RCC 7860 (cell line): ENCODE measurements at places on chromosomes 12 and 14.

DNA sequence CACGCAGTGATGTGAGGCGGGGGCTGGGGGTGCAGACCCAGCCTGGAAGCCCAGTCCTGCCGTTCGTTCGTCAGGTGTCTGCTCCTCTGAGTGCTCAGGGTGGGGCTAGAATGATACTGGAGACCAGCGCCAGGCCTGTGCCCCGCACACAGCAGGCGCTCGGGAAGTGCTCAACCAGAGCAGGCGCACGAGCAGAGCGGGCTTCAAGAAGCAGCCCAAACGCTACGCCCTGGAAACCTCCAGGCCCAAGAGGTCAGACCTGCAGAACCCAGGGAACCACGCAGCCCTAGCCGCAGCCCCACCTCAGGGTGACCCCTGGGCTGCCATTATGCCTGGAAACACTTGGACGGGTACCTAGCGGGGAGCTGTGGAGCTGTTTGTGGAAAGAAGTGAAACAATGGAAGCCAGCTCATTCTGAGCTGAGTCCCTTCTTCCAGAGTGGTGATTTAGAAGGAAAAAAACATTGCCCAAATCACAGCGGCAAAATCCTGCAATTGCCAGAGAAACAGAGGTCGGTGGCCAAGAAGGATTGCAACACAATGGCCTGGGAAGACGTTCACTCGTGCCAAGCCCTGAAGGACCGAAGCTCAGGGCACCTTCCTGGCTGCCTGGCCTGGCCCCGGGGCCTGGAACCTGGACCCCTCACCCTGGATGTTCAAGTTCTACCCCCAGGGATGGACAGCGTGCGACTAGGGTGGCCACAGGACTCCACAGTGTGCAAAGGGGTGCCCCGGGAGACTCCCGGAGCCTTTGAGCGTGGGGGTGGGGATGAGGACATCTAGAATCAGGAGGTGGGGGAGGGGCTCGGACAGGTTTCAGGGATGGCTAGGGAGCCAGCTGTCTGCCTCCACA is 40.4 kb upstream of the DIO3 start:
- no peak for DNase-seq

DNA sequence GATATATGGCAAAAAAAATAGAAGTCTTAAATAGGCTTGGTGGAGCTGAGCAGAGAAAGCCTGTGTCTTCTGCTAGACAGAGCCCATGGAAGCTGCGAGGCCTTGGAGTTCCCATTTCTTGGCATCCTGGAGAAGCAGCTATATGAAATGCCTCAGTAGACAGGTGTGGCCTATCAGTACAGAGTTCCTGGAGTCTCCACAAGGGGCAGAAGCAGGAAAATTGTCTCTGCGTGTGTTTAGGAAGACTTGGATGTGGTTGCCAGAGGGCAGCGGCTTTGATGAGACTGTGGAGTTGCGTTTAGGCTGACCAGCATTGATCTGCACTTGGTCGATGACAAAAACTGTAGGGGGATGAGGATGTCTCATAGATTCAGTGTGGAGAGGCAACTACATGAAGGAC is 334.5 kb upstream of the SEL1L start:
- no peak for DNase-seq

- no peak for DNase-seq
These were observed 47.2 kb upstream of the GARIN6 start for GRCh38 chr12:99600388-99600787.

DNA sequence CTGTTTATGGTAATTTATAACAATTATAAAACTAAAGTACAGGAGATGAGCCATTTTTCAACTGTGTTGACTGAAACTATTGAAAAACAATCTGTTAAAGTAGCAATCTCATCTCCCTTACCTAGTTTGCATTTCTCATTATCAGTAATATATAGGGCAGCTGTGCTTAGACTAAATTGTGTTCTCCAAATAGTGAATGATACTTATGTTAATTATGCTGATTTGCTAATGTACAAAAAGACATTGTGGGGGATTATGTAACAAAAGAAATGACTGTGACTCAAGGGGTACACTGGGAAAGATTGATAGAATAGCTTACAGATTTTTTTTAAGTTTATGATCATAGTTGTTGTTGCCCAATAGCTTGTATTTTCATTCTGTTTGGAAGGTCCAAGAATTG is 207.7 kb downstream of the FUT8 start:
- no peak for DNase-seq

DNA sequence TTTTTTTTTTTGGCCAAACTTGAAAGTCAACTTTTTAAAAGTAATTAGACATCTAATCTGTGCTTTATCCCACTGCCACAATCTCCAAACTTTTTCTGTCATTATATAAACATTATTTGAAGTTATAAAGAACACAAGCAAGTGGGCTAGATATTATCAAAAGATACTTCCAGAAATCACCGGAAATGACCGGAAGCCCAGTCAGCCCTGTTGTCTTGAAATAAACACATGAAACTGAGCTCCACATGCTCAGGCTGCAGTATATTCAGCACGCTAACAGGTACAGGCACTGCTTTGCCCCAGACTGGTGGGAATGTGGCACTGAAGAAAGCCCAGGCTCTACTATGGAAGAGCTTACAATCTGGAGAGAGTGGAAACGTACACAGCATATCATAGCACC is 158.9 kb upstream of the PLEKHG7 start:
- DNase-seq = no peak

DNA sequence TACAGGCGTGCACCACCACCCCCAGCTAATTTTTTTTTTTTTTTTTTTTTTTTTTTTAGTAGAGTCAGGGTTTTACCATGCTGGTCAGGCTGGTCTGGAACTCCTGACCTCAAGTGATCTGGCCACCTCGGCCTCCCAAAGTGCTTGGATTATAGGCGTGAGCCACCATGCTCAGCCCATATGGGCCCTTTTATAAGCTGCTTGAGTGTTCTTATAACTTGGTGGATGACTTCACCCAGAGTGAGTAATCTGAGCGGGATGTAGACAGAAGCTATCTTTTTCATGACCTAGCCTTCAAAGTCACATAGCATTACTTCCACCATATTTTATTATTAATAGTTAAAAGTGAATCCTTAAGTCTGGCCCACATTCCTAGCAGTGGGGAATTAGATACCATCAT is 16.4 kb downstream of the BBOF1 start:
- no peak for DNase-seq

GRCh38 chr14:31477248-31477647 is 10.6 kb downstream of the GPR33 start:
- DNase-seq = no peak

DNA sequence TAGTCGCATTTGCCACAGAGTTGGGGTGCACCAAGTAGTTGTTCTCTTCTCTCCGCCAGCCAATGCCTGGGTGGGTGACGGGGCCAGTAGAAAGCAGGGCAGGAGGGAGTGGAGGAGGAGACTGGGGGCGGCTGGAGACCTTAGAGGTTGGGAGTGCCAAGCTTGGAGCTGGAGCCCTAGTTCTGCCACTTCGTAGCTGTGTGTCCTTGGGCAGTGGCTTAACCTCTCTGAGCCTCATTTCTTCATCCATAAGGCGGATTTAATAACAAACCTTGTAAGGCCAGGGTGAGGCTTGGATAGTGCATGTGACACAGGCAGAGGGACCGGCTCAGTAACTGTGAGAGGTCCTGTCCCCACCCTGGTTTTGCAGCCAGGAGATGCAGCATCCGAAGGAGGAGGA is 81.1 kb upstream of the LHX5 start:
- no peak for DNase-seq

GRCh38 chr12:79706676-79707075 is 15.9 kb upstream of the PAWR start:
- no peak for DNase-seq

DNA sequence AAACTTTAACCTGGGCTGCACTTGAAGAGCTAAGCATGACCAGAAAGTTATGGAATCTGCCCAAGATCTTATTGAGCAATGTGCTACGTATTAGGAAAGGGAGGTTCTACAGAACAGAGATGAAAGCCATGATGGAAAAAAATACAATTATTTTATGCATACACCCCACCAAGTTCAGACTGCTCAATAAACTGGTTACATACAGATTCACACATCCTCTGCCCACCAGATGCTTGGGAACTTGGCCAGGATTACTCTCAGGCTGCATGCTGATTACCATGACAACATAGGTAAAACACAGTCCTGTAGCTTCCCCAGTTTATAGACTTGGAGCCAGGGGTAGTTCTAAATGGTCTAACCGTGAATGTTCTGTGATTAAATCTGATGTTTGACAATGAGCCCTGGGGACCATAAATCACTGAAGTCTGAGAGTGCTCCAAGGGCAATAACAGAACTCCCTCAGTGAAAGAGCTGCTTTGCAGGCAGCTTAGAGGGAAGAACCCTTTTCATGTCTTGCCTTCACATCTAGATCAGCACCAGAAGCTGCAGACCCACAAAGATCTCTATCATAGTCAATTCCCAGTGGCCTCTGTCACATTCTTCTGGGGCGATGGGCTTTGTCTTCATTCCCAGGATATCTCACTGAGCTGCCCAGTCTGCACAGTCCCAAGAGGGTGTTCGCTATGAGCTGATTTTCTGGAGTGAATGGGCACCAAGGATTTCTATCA is 232.2 kb downstream of the EMP1 start:
- DNase-seq = no peak

- no peak for DNase-seq
These were observed 2.4 kb upstream of the TBX3 start for GRCh38 chr12:114686426-114686772.
